ENCODE measurements at places on chromosomes 12 and 14.

DNA sequence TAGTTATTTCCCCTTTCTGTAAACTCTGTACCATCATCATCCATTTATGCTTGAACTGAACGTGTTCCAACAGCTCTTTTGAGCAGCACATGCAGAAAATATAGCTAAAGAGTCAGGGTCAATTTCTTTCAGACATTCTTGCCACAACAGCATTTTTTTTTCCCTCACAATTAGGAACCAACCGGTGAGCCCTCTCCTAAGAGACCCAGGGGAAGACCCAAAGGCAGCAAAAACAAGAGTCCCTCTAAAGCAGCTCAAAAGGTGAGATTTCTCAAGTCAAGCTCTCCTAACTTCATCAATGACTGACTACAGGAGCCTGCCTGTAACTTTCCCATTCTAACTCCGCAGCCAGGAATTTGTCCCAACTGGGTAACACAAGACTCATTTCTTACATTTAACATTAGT lies 3.5 kb downstream of the HMGA2 start:
- no peak for DNase-seq

- DNase-seq, result peak; percentile 8
Observed at GRCh38 chr14:21098892-21099595, 589 bp upstream of the ZNF219 start.

- no peak for DNase-seq
Observed at GRCh38 chr12:122227341-122227740, 1.5 kb upstream of the DIABLO start.

DNA sequence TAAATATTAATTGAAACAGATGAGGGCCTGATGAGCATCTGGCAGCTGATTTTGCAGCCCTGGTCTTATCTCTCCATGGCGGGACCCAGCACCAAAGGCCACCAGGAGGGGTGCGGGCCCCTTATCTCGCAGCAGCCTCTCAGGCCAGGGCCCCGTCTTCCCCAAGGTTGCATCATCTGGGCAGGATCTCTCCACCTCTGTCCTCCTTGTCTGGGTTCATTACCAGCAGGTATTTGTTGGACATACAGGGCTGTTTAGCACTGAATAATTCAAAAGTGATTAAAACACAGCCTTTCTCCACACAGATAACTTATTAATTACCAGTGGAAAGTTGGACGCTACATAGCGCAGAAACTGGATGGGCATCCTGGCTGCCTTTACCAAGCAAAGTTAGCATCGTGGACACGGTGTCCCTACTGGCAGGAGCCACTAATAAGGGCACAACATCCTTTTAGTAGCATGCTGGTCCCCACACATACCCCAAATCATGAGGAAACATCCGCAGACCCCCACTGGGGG lies 25.8 kb downstream of the TMEM120B start:
- no peak for DNase-seq

- no peak for DNase-seq
Observed at GRCh38 chr12:30218073-30218472, 434.3 kb upstream of the TMTC1 start.

DNA sequence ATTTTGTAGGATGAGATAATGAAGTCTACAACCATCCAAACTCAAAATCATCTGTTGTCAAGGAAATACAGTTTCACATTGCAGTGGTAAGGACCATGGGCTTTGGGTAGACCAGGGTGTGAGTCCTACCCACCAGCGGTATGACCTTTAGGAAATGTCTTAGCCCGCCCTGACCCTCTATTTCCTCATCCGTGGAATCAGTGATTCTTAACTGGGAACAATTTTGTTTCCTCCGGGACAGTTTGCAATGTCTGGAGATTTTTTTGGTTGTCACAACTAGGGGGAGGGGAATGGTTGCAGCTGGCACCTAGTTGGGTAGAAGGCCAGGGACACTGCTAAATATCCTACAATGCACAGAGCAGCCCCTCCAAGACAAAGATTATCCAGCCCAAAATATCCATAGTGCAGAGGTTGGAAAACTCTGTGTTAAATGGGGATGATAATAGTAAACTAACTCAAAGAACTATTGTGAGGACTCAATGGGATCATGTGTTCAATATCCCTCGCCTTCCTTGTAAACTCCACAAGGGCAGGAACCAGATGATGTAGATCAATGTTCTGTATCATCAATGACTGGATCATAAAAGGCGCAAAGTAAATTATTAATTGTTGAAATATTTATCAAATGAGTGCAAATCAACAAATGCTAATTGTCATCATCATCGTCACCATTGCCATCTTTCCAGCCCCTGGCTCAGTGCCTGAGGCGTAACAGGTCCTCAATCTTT lies 15.7 kb upstream of the IFT81 start:
- no peak for DNase-seq

- no peak for DNase-seq
Observed at GRCh38 chr12:68221497-68221896, 4.1 kb downstream of the IL26 start.

- DNase-seq, result no peak
Observed at GRCh38 chr14:94050231-94050880, 24.2 kb downstream of the OTUB2 start.

GRCh38 chr12:61422786-61423185 lies 837.4 kb upstream of the USP15 start:
- DNase-seq, result no peak

- no peak for DNase-seq
Observed at GRCh38 chr12:131097202-131098177, 143.8 kb downstream of the ADGRD1 start.

DNA sequence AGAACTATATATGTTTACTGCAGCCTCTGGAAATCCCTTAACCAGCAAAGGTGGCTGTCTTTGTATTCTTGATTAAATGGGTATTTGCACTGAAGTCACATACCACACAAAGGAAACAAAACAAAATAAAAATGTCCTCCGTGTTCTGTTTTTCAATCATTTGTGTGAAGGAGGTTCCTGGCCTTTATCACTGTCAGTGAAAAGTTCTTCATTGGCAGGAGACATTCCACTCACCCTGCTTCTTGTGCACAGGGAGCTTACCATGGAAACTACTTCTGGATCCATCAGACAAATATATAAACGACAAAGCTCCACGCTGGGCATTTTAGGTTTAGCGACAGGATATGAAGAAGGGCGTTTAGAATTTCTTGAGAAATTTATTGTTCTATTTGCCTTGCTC lies 5.7 kb upstream of the NKX2-8 start:
- DNase-seq, result no peak

- DNase-seq, result no peak
Observed at GRCh38 chr12:24034160-24034559, 84.7 kb upstream of the SOX5 start.

- DNase-seq, result no peak
Observed at GRCh38 chr12:119990382-119990874, 1.4 kb downstream of the BICDL1 start.

- peak; percentile 75 for DNase-seq
Observed at GRCh38 chr12:6182279-6182898, 17.8 kb upstream of the CD9 start.

DNA sequence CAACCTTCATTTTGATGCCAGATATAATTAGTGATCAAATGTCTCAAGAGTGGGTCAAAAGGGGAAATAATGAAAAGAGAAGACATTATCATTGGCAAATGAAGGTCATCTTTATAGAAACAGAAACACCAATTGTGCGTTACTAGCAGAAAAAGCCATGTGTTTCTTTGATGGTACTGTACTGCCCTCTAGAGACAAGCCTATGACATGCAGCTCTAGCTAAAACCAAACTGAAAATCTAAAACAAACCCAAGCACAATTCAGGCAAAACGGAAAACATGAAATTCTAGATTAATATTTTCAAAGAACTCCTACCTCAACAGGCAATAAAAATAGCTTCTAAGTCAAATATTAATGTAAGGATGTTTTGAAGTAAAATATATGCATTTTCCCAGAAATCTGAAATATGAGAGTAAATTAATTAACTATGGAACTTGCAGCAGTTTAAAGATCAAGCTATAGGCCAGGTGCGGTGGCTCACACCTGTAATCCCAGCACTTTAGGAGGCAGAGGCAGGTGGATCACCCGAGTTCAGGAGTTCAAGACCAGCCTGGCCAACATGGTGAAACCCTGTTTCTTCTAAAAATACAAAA lies 115.4 kb downstream of the KLHL28 start:
- peak; percentile 15 for DNase-seq

GRCh38 chr12:52295663-52296062 lies 4.3 kb upstream of the KRT81 start:
- DNase-seq, result no peak

GRCh38 chr14:60245380-60246177 lies 3.4 kb upstream of the PPM1A start:
- DNase-seq, result no peak

GRCh38 chr12:4045786-4046494 lies 172.7 kb upstream of the PARP11 start:
- DNase-seq, result no peak

- DNase-seq, result no peak
Observed at GRCh38 chr14:96094211-96094610, 55.0 kb downstream of the C14orf132 start.

- peak; percentile 84 for DNase-seq
Observed at GRCh38 chr14:55271572-55272298, 514 bp downstream of the FBXO34 start.

DNA sequence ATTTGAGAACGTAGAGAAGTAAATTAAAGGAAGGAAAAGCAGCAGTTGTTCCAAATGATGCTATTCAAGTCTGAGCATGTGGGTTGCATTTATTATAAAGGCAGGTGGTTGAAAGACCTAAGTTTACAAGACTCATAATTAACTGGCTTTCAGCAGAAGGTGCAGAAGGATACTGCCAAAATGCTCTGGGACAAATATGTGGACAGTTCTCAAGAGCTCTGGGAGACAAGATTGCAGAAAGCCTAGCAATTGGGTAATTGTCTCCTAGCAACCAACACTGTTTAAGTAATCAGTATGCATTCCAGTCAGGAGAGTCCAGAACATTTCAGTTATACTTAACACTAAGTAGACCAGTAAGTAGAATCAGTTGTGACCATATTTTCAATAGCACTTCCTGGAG lies 131.5 kb downstream of the GPR135 start:
- DNase-seq, result no peak

GRCh38 chr12:1668833-1669543 lies 21.9 kb upstream of the ADIPOR2 start:
- DNase-seq, result no peak

- no peak for DNase-seq
Observed at GRCh38 chr14:54455363-54455762, 14.2 kb upstream of the CNIH1 start.

GRCh38 chr14:97838986-97839385 lies 1041.8 kb downstream of the VRK1 start:
- no peak for DNase-seq

DNA sequence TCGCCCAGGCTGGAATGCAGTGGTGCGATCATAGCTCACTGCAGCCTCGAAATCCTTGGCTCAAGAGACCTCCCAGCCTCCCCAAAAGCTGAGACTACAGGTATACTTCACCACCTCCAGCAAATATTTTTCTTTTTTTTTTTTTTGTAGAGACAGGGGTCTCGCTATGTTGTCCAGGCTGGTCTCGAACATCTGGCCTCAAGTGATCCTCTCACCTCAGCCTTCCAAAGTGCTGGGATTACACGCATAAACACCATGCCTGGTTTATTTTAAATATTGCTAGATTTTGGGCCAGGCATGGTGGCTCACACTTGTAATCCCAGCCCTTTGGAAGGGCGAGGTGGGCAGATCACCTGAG lies 26.7 kb upstream of the UBC start:
- DNase-seq, result no peak

DNA sequence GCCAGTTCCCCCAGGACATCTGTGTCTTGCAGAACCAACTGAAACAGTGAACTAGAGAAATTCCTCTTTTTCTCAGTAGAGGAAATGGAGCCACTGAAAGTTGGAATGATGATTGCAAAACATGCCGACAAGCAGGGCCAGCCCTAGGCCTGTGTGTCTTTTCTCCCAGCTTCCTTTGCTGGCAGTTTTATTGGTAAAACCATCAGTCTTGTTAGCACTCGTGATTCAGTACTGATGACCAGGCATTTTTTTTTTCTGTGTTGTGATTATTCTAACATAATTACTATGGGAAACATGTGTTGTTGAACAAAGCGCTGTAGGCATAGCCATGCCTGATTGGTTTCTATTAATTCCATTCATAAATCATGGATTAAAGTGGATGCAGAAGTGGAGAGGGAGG lies 620.7 kb downstream of the AACS start:
- no peak for DNase-seq

- DNase-seq, result no peak
Observed at GRCh38 chr14:58725226-58725625, 87.5 kb downstream of the DACT1 start.

DNA sequence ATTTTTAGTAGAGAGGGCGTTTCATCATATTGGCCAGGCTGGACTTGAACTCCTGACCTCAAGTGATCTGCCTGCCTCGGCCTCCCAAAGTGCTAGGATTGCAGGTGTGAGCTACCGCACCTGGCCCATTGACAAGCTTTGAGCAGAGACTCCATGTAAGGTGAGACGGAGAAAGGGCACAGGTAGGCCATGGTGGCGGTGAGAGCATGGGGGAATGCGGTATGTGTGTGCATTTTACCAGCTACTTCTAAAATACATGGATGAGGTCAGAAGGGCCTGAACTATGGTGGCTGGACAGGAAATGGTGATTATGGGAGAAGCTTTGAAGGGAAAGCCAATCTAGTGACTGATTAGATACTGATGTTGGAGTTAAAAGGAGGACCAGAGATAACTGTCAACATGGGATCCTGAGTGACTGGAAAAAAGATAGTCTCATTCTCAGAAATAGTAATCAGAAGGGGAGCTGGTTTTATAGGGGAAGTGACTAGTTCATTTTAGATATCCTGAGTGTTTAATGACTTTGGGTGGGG lies 21.9 kb upstream of the PTPRB start:
- DNase-seq, result no peak

GRCh38 chr14:34049790-34050189 lies 98.9 kb upstream of the EGLN3 start:
- no peak for DNase-seq

DNA sequence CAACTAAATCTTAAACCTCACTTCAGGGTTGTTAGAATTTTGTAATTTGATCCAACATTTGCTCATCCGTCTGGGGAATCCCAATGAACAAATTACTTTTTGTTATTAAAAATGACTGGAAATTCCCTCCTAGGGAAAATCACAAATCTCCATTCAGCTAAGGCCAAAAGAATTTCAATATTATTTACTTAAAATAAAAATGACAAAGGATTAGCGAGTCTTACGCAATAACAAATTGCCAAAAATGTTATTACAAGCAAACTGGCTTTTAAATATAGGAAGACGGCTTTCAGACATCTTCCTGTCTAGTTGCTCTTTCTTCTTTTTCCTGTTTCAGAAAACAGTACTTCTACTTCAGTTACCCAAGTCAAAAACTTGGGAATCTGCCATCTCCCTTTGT lies 92.4 kb upstream of the TSPAN8 start:
- no peak for DNase-seq

DNA sequence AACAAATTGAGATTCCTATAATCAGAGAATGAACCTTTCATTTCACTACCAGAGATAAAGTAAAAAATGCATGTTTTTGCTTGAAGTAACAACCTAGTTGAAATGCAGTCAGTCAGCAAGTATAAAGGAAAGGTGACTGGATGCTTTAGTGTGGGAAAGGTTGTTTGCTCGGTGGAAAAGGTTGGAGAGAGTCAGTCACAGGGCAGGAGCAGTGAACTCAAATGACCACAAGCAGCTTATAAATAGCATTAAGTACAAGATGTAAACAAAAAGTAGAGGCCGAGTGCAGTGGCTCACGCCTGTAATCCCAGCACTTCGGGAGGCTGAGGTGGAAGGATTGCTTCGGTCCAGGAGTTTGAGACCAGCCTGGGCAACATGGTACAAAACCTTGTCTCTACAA lies 98.1 kb upstream of the FGD4 start:
- DNase-seq, result no peak

GRCh38 chr12:6460751-6461371 lies 9.0 kb downstream of the TAPBPL start:
- no peak for DNase-seq

GRCh38 chr12:129074379-129074778 lies 221.1 kb downstream of the GLT1D1 start:
- DNase-seq, result no peak
